ENCODE measurements at places on chromosomes 16 and 17.

DNA sequence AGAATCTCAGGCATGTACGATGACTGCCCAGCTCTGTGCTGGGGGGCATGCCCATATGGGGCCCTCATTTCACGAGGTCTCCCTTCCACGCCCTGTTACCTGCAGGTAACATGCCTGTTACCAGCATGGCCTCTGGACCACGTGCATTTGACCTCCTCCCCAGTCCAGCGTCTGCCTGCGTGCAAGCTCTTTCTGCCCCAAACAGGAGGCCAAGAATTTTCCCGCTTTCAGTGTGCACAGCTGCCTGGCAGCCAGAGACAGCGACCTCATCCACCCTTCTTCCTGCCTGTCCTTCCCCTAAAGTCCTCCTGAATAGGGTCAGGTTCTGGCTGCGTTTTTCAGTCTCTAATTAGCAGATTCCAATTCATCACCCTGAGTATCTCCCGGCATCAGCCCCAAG lies 306.5 kb upstream of the ZFHX3 start:
- DNase-seq: no peak

GRCh38 chr17:48927978-48928745 lies 16.5 kb downstream of the SNF8 start:
- DNase-seq: no peak

DNA sequence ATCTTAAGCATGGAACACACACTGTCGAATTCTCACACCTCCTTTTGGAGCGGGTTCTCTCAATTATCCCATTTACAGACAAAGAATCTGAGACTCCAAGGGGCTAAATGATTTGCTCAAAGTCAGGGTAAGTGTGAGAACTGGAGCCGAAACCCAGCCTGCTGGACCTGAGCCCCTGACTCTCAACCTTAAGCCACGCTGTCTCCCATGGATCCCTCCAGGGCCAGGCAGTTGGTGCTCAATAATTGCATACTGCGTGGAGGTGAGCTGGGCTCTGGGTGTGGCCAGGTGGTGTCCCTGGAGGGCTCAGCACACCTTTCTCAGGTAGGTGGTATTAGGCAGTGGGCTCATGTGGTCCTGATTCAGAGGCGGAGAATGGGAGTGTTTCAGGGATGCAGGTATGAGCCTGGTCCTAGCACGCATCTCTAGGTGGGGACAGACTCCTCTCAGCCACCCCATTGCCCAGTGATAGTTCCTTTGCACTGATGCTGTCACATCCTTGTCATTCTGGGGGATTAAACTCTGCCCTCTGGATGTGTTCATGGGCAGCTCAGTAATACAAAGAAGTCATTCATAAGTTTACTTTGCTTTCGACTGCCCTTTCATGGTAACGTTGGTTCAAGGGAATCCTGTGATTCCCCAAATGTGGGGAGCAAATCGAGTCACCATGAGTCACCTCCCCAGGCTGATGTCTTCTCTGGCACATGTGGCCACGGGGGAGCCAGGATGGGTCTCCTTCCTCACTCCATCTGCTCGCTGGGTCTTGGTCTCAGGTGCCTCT lies 399.5 kb upstream of the TNRC6C start:
- no peak for DNase-seq

DNA sequence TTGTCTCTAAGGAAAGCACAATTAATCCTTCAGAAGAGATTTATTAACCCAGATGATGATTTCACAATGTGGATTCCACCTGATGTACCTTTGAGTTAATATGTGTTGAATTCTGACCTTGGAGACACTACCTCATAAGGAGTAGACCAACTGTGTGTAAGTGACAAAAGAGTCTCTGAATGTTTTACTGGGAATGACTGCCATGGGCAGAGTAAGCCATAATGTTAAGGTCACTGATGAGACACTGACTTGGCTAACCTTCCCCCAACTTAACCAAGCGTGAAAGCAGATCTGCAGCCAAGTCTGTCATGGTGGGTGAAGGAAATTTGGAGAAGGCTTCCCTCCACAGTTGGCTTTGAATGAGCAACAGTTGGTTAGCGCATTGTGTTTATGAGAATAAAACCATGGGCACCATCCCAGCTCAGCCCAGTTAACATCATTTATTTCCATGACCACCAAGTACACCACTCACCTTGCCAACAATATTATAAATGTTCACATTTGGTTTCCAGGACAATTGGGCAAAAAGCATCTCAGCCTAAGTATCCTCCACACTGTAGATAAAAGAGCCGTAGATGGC lies 618.5 kb downstream of the KCNJ2 start:
- no peak for DNase-seq

GRCh38 chr17:67452681-67453554 lies 75.8 kb downstream of the PITPNC1 start:
- DNase-seq: no peak

DNA sequence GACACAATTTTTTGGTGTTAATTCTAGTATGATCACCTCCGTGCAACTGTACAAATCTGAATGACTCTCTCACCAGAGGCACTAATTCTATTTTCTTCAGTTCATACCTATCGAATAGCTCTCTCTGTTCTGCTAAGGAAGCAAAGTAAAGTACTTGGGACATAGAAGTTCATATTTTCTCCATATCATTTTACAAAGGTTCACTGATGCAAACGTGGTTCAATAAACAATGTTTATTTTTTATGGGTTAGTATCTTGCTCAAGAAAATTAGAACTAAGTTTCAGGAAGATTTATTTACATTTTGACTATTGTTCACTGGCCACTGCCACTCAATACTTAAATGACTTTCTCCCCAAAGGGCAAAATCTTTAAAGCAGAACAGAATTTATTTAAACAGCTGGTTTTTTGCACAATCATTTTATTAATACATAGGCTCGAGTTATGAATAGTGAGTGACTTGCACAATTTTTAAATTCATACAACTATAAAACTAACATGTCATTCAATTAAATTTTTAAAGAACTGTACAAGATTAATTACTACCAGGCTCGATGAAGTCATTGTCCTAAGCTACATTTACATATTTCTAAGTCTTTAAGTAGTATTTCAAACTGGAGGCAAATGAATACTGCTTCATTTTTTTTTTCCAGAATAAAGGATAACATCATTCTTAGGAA lies 255.8 kb downstream of the C16orf95 start:
- no peak for DNase-seq

- DNase-seq: no peak
These were observed 1.7 kb upstream of the PPL start for GRCh38 chr16:4938683-4939030.

- no peak for DNase-seq
These were observed 314.8 kb downstream of the XYLT1 start for GRCh38 chr16:17155936-17156335.

Measured in activated T-cell treated with anti-CD3 and anti-CD28 coated beads for 4 hours (primary cell).